ENCODE measurements at places on chromosomes 6 and 20.

DNA sequence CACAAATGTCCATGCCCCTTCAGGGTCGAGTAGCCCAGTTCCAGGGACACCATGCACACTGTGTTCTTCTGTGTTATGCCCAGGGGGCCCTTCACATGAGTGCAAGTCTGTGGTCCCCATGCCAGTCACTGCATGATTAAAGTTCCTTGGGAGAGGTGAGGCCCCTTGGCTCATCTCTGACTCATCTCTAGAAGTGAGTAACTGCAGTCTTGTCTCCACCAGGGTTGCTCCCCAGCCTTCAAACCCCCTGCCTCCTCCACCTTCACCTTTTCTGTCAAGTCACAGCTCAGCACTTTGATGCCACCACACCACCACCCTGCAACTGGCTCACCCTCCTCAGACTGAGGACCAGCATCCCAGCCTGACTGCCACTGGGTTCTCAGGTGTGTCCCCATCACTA, 161.7 kb downstream of the UNC5CL start:
- peak; percentile 4 for DNase-seq

GRCh38 chr6:108130262-108130661, 35.6 kb upstream of the NR2E1 start:
- DNase-seq: no peak

- DNase-seq: peak; percentile 31
Measured at GRCh38 chr6:147204060-147204785, at the start of gene STXBP5. Gene STXBP5 (plus strand): TSS chr6:147204417. CDS start chr6:147204533, 116 bp downstream.

DNA sequence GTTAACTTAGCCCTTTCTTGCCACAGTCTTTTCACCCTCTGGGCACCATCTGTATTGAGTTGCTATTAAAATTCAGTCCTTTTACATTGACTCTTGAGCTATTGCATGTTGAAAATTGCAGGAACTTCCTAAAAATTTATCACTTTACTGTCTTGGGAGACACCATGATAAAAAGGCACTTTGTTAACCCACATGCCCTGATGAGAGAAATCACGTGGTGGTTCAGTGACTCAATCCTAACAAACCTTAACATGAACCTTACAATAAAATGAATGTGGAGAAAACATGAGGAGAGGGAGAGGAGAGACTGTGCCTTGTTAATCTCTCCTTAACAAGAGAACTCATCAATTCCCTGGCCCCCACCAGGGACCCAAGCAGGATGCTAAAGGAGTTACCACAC, 30.8 kb downstream of the GSTA4 start:
- DNase-seq: no peak

- no peak for DNase-seq
Measured at GRCh38 chr20:39674842-39675241, 712.7 kb downstream of the DHX35 start.

GRCh38 chr6:50720623-50721022, 7.3 kb downstream of the TFAP2D start:
- no peak for DNase-seq

- DNase-seq: no peak
Measured at GRCh38 chr20:21286775-21287174, 16.4 kb upstream of the XRN2 start.

- DNase-seq: no peak
Measured at GRCh38 chr20:58991715-58992114, 10.7 kb downstream of the NELFCD start.

DNA sequence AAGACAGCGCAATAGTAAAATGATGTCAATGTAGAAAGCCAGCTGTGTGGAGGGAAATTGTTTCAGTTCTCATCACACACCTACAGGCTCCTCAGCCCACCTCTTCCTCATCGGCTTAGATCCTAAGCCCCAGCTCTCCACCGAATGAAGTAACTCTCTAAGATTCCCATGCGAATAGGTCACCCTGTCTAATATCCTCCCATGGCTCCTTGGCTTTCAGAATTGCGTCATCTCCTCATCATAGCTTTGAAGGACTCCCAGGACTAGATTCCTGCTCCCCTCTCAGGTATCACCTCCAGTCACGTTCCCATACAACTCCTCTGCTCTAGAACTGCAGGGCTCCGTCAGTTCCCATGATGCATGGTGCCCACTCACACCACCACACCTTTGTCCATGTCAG, 16.2 kb upstream of the SLC22A16 start:
- no peak for DNase-seq

Measured in stimulated activated CD4-positive, alpha-beta T cell treated with anti-CD3 and anti-CD28 coated beads, Interleukin-4, amount 100 ng/mL, for 1 hour (primary cell).